Panc1 (cell line): ENCODE measurements at places on chromosomes 16 and 17.

DNA sequence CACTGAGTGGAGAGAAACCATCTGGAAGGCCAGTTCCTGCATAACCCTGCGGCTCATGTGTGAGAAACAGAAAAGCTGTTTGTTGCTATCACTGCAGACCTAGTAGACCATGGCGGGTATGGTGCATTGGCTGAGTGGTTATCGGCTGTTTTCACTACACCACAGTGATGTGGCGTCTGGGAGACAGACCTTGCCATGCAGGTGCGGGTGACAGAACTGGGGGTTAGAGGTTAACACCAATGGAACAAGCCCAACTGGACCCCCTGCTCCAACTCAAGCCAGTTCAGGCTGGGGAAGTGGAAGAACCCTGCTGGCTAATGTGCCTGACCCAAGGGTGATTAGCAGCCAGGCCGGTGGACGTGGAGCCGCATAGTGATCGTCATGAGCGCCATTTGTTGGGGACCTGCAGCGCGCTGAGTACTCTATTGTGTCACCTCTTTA lies 91.9 kb downstream of the IRF8 start:
- no peaks in the 10 kb centered on the region for H3K36me3 ChIP-seq
- DNase-seq, result no peak
- no peaks in the 10 kb centered on the region for H3K4me1 ChIP-seq
- H3K27me3 ChIP-seq, result peaks cover 2% of the 10 kb centered on the region; the same call in 1 of the 2 replicates
- H3K27ac ChIP-seq, result no peak overlapping the region

- H3K27me3 ChIP-seq, result no peaks in the 10 kb centered on the region; the same call in 1 of the 2 replicates
- H3K27ac ChIP-seq, result no peak overlapping the region
- no peaks in the 10 kb centered on the region for H3K4me1 ChIP-seq
- no peak overlapping the region for H3K4me3 ChIP-seq
These were observed 167.0 kb downstream of the UTP18 start for GRCh38 chr17:51427323-51427811.

DNA sequence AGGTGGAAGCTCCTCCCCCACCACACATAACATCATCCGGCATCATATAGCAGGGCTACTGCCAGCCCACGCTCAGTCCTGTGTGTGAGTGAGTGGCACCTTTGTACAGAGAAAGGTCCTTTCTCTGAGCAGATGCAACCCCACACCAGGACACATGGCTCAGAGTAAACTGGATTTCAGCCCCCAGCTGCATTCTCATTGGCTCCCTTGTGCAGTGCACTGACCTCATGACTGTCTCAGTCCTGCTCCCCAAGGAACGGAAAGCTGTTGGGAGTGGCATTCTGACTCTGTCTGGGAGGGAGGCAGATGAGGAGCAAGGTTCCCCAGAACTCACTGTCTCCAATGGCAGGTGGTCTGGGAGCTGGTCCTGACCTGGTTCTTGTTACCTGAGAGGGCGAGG lies 244.1 kb downstream of the PHKB start:
- H3K4me1 ChIP-seq, result no peaks in the 10 kb centered on the region
- no peak overlapping the region for H3K4me3 ChIP-seq

DNA sequence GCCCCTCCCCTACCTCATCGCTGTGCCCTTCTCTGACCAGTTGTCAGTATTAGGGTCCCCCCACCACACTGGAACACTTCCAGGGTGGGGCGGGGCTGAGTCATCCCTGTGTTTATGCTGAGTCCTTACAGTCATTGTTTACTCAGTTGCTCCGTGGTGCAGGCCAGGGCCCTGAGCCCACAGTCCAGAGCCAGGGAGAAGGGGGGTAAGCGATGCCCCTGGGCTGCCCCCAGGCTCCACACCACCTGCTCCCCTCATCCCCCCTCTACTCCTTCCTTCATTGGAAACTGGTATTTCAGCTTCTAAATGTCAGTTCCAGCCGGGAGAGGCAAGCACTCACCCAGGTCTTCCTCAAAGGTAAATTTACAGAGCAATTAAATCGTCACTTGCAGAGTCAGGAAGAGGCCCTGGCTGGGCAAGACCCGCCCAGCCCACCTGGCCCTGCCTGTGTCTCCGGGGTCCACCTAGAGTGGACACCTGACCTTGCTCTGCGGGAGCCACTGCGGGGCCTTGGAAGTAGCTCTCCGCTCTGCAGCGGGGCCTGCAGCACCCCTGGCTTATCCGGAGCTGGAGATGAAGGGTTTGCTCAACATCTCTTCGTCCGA lies 4.8 kb downstream of the ATP2A3 start:
- no peak overlapping the region for H3K27ac ChIP-seq
- no peak overlapping the region for H3K4me3 ChIP-seq
- no peaks in the 10 kb centered on the region for H3K27me3 ChIP-seq
- no peaks in the 10 kb centered on the region for H3K36me3 ChIP-seq

GRCh38 chr17:41396996-41397660 lies at the start of gene KRT31:
Gene KRT31, minus strand, starts transcription at chr17:41397608. Its CDS starts 69 bp downstream, at chr17:41397539.
- H3K4me1 ChIP-seq, result no peaks in the 10 kb centered on the region
- no peak within 1 kb of the TSS for H3K27ac ChIP-seq
- H3K4me3 ChIP-seq, result no peak within 1 kb of the TSS
- no peaks in the 10 kb centered on the region for H3K27me3 ChIP-seq

DNA sequence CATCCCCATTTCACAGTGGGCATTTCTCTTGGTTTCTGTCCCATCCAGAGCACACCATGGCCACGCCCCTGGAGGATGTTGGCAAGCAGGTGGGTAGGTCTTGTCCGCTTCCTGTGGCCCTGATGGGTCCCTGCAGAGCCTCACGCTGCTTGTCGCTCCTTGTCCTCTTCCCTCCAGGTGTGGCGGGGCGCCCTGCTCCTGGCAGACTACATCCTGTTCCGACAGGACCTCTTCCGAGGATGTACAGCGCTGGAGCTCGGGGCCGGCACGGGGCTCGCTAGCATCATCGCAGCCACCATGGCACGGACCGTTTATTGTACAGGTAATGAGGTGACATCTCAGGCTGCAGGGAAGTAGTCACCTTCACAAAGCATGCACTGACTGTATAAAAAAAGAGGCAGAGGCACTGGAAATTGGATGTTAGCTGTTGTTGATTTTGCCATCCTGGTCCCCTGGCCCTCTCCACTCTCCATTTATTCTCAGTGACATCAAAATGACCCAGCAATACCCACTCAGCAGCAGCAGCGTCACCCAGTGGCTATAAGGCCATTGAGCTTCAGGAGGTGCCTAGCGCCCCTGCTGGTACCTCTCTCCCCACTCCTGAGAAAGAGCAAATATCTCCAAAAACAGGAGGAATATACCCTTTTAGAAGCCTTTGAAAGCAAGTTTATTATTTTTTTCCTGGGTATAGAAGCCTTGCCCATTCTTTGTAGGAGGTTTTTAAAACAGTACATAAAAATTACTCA lies 13.7 kb downstream of the METTL22 start:
- no peak for DNase-seq
- H3K27ac ChIP-seq, result no peak overlapping the region
- no peak overlapping the region for H3K4me3 ChIP-seq
- no peaks in the 10 kb centered on the region for H3K4me1 ChIP-seq
- no peaks in the 10 kb centered on the region for H3K27me3 ChIP-seq
- peaks cover 2% of the 10 kb centered on the region for H3K36me3 ChIP-seq

DNA sequence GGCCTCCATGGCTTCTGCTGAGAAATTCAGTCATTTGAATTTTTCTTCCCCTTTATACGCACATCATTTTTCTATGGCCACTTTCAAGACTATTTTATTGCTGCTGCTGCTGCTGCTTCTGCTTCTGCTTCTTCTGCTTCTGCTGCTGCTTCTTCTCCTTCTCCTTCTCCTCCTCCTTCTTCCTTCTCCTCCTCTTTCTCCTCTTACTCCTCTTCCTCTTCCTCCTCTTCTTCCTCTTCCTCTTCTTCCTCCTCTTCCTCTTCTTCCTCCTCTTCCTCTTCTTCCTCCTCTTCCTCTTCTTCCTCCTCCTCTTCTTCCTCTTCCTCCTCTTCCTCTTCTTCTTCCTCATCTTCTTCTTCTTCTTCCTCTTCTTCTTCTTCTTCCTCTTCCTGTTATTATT lies 22.4 kb downstream of the CPD start:
- no peaks in the 10 kb centered on the region for H3K27me3 ChIP-seq
- H3K27ac ChIP-seq, result no peak overlapping the region
- no peak for DNase-seq
- no peak overlapping the region for H3K4me3 ChIP-seq
- H3K36me3 ChIP-seq, result no peaks in the 10 kb centered on the region
